CD4-positive, alpha-beta T cell treated with Interleukin-6 at 100 ng/mL for 8 hours (primary cell): ENCODE measurements at places on chromosomes 7 and 10.

- DNase-seq = no peak
These were observed 56.7 kb upstream of the EN2 start for GRCh38 chr7:155401231-155401630.

- DNase-seq = no peak
These were observed 211.7 kb downstream of the DKK1 start for GRCh38 chr10:52525761-52526160.

DNA sequence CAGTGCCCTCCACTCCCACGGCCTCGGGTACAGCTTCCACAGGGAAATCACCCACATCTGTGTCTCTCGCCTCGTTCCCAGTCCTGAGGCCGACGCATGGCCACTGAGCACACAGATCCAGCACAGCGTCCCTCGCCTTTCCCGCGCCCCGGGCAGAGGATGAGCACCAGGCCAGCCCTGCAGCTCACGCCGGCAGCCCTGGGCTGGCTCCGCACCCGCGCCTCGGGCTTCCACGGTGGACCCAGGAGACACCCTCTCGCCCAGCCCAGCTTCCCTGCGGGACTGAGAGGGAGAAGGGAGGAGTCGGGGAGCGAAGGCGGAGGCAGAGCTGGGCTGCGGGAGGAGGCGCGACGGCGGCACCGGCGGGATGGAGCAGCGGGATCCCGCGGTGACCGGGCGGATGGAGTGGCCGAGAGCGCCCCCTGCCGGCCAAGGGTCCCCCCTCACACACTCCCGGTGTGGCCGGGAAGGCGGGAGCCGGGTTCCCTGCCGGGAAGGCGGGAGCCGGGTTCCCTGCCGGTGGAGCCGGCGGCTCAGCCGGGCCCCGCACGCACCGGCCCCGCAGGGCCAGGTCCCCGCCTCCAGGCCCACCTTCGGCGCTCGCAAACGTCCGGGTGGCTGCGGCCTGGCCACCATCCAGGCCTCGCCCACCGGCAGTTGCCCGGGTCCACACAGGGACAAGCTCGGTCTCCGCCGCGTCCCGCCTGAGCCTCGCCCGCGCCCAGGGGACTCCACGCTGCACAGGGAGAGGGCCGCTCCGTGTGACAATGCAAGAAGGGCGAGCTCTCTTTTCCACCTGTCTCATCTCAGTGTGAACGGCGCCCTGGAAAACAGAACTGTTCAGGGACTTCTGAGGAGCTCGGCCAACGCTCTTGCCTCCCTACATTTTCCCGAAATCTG, 110.3 kb upstream of the LANCL2 start:
- DNase-seq = peak; percentile 38

DNA sequence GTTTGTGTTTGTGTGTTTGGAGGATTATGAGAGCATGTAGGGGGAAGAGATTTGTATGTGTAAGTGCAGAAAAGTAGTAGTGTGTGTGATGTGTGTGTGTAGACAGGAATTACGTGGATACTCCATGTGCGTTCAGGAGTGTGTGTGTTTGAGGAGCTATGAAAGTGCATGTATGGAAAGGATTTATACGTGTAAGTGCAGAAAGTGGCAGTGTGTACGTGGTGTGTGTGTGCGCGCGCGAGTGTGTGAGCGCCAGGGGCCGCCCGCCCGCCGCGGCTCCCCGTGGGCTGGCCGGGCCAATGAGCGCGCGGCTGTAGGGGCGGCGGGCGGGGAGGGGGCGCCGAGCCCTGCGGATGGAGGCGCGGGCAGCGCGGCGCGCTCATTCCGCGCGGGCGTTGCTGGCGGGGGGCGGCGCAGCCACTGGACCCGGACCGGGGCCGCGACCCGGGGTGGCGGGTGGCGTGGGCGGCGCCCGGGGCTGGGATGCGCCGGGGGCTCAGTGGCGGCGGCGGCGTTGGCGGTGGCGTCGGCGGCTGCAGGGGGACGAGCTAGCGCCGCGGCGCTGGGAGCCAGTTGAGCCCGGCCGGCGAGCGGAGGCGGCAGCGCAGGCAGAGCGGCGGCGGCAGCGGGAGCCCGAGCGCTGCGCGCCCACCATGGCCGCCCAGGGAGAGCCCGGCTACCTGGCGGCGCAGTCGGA, at the start of gene BICC1:
TSS of gene BICC1 (plus strand) at position 382 of the 697 bp plus-strand sequence. CDS start at position 654, 272 bp downstream.
- DNase-seq = no peak

DNA sequence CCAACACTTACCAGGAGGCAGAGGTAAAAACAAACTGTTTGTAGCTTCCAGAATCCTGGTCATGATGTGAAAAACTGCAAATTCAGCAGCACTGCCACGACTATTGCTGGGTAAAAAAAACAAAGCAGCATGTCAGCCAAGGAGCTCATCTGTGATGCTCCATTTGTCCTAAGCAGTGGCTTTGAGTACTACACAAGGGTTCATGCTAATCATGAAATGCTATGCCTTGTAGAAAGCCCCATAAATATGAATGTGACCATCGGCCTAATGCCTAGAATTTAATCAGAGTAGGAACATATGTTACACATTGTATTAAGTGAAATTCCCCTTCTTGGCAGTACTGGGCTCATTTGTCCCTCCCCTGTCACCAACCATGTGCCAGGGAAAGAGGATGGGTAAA, 95.4 kb downstream of the GSAP start:
- DNase-seq = no peak

DNA sequence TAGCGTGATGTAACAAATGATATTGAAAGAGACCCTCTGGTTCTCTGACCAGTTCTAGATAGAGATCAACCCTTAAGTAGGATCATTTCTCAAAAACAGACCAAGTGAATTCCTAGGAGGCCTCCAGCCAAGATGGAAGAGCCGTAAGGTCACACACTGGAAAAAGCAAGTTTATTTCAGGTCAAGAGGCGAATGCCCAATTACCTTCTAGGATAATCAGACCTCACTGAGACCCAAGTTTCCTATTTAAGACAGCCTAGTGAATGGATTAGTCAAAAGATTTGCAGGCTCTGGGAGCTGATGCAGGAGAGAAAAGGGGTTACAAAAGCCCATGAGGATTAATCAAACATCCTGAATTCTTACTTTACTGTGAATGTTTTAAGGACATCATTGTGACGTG, 486.1 kb upstream of the NRP1 start:
- DNase-seq = no peak

DNA sequence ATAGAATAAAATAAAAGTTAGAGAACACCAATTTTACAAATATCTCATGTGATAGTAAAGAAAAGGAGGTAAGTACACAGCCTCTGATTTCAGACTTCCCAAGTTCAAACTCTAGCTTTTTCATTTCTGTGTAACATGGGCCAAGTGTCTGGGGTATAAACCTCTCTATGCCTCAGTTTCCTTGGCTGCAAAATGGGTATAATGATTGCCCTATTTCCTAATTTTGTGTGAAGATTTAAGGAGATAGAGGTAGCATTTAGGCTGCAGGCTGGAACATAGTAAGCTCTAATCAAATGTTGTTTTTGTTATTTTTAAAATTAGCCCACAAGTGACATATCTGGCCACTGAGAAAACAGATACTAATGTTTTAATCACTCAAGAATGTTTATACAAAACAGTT, 26.1 kb upstream of the EPC1 start:
- DNase-seq = no peak

DNA sequence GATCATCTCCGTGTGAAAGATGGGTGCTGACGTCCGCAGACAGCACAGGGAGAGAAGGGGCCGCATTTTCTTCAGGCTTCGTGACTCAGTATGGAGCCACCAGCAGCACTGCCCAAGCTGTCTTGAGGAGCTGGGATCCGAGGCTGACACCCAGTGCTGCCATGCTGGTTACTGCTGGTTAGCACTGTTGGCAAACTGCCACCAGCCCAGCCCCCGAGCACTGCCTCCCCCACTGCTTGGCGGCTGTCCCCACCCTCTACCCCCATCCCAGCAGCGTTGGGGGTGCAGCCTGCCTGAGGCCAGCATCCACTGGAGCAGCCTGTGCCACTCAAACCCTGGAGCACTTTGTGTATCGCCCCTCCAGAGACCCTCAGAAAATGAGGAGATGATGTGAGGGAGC, 35.8 kb upstream of the EN2 start:
- no peak for DNase-seq
